ENCODE measurements at places on chromosomes 4 and X.

DNA sequence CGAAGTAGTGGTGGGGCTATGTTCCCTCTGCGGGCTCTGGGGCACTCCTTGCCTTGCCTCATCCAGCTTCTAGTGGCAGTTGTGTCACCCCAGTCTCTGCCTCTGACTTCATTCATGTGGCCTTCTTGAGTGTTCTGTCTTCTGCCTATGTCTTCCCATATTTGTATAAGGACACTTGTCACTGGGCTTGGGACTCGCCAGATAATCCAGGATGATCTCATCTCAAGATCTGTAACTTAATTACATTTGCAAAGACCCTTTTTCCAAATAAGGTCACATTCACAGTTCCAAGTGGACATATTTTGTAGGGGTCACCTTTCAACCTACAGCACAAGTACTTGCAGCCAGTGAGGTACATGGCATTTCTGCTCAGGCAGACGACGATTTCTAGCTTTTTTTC, 30.3 kb upstream of the CLDN24 start:
- peaks cover 4% of the 10 kb centered on the region for H3K4me1 ChIP-seq
- H3K27ac ChIP-seq, result no peak overlapping the region
- no peak for DNase-seq
- H3K27me3 ChIP-seq, result peaks cover 24% of the 10 kb centered on the region

GRCh38 chrX:55039471-55039870, 8.7 kb upstream of the ALAS2 start:
- H3K4me1 ChIP-seq, result no peaks in the 10 kb centered on the region
- no peaks in the 10 kb centered on the region for H3K36me3 ChIP-seq
- no peak overlapping the region for H3K27ac ChIP-seq

DNA sequence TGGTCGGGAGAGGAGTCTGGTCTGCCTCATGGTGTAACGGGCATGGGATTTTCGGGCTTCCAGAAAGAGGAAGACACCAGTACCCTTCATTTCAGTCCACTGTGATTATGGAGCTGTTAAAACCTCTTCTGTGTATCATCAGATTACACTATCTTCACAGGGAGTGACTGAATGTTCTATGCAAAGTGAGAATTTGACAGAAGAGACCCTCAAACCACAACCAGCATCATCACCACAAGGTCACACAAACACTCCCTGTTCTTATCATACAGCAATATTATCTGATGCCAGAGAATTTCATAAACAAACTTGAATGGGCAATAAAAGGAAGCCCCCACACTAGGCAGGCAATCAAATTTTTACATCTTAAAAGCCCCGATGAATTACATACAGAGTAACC, 164.2 kb downstream of the PDGFRA start:
- peaks cover 2% of the 10 kb centered on the region for H3K4me1 ChIP-seq
- H3K36me3 ChIP-seq, result no peaks in the 10 kb centered on the region
- DNase-seq, result no peak

DNA sequence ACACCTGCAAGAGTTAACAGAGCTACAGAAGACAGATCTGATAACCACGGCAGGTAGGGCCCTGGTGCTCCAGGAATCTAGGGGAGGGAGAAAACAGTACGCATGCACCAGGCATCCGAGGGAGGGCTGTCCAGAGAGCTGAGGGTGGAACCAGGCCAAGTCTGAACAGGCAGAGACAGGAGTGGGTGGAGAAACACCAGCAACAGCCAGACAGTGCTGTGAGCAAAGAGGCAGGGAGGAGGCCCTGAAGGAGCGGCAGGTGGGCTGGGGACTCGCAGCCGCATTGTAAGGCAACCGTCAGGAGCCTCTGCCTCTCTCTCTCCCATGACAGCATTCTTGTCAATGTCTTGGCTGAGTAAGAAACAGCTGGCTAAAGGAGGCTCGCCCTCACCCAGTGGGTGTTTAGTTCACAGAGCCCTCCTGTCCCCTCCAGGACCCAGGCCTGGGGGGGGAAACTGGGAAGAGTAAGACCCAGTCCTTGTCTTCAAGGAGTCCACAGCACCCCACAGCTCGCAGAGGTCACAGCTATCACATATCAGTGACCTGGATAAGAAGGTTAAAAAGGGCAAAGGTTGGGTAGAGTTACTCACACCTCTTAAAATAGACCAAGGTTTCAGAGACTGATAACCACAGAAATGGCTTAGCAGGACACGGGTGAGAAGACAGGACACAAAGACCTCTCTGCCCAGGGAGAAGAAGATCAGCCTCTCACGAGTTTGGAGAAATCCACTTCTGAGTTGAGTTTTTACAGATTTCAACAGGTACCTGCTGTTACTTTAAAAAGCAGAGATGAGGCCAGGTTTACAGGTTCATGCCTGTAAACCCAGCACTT, 10.5 kb downstream of the ACSL1 start:
- DNase-seq, result peak; percentile 34
- peak overlapping the region; percentile 11 for H3K27ac ChIP-seq
- H3K36me3 ChIP-seq, result no peaks in the 10 kb centered on the region
- peaks cover 24% of the 10 kb centered on the region for H3K4me1 ChIP-seq

- H3K36me3 ChIP-seq, result no peaks in the 10 kb centered on the region
- DNase-seq, result no peak
- H3K4me3 ChIP-seq, result no peak overlapping the region
- H3K4me1 ChIP-seq, result no peaks in the 10 kb centered on the region
Observed at GRCh38 chr4:170269950-170270349, 180.2 kb upstream of the AADAT start.

- no peaks in the 10 kb centered on the region for H3K27me3 ChIP-seq
- no peaks in the 10 kb centered on the region for H3K36me3 ChIP-seq
- H3K4me3 ChIP-seq, result no peak overlapping the region
- no peak overlapping the region for H3K27ac ChIP-seq
Observed at GRCh38 chr4:174244441-174244840, 39.0 kb downstream of the FBXO8 start.

DNA sequence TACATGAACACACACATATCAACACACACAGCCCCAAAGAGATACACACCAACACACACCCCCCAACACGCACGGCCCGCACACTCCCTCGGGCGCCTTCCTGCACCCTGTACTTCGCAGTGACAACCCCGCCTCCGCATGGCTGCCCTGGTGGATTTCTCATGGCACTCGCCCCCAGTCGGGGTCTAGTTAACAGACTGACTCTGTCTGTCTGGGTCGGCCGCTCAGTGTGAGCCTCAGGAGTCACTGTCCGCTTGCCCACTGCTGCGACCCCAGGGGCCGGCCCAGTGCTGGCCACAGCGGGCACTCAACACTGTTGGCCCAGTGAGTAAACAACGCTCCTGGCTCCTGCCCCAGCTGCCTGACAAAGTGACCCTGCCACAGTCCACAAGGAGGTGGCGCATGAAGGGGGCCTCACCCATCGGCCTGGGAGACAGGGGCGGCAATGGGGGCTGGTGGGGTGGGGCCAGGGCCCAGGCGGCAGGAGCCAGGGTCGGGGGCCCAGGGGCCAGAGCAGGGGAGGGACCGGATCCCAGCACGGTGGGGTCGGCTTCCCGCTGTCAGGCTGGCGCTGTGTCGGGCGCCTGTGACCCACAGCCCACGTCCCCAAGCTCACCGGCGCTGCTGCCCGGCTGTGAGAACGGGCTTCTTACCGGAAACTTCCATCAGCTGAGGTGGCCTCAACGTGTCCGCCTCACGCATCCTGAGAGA, 40.2 kb upstream of the MAN2B2 start:
- no peaks in the 10 kb centered on the region for H3K4me1 ChIP-seq
- no peak overlapping the region for H3K4me3 ChIP-seq
- peaks cover 14% of the 10 kb centered on the region for H3K27me3 ChIP-seq
- H3K27ac ChIP-seq, result no peak overlapping the region
- DNase-seq, result no peak

DNA sequence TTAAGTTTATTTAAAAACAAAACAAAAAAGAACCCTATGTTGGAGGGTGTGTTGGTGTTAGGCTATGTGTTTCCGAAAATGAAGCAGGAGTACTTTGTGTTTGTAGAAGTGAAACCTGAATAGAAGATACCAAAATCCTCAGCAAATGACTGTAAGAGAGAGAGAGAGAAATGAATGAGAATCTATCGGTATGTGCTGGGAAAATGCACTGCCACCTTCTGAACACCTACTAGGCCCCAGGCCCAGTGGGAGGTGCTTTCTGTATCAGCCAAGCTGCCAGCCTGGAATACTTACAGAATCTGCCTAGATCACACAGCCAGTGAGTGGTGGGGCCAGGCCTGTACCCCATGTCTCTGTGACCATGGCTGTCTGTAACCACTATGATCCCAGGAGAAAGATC, 14.9 kb upstream of the PIM2 start:
- peaks cover 12% of the 10 kb centered on the region for H3K4me1 ChIP-seq
- H3K27ac ChIP-seq, result no peak overlapping the region
- no peak overlapping the region for H3K4me3 ChIP-seq
- DNase-seq, result no peak
- H3K36me3 ChIP-seq, result peaks cover 24% of the 10 kb centered on the region

- H3K36me3 ChIP-seq, result no peaks in the 10 kb centered on the region
- H3K27me3 ChIP-seq, result no peaks in the 10 kb centered on the region
- peak; percentile 55 for DNase-seq
- H3K4me3 ChIP-seq, result peak overlapping the region; percentile 48
Observed at GRCh38 chrX:96372313-96373046, 312.2 kb upstream of the DIAPH2 start.

- H3K27ac ChIP-seq, result no peak overlapping the region
- no peak for DNase-seq
- H3K27me3 ChIP-seq, result peaks cover 74% of the 10 kb centered on the region
- no peaks in the 10 kb centered on the region for H3K36me3 ChIP-seq
- H3K4me1 ChIP-seq, result no peaks in the 10 kb centered on the region
Observed at GRCh38 chrX:151774421-151774820, 39.9 kb downstream of the CNGA2 start.

GRCh38 chr4:20944451-20944850, 244.2 kb downstream of the PACRGL start:
- H3K27me3 ChIP-seq, result no peaks in the 10 kb centered on the region
- no peak overlapping the region for H3K4me3 ChIP-seq
- no peak overlapping the region for H3K27ac ChIP-seq
- no peaks in the 10 kb centered on the region for H3K4me1 ChIP-seq
- H3K36me3 ChIP-seq, result no peaks in the 10 kb centered on the region

GRCh38 chr4:100581337-100581736, 63.5 kb upstream of the EMCN start:
- no peak overlapping the region for H3K27ac ChIP-seq
- H3K4me1 ChIP-seq, result no peaks in the 10 kb centered on the region
- no peak overlapping the region for H3K4me3 ChIP-seq
- DNase-seq, result no peak

GRCh38 chr4:4407299-4408131, 20.6 kb downstream of the NSG1 start:
- H3K27me3 ChIP-seq, result peaks cover 66% of the 10 kb centered on the region
- H3K4me1 ChIP-seq, result no peaks in the 10 kb centered on the region
- H3K27ac ChIP-seq, result no peak overlapping the region
- H3K36me3 ChIP-seq, result no peaks in the 10 kb centered on the region
- no peak for DNase-seq

DNA sequence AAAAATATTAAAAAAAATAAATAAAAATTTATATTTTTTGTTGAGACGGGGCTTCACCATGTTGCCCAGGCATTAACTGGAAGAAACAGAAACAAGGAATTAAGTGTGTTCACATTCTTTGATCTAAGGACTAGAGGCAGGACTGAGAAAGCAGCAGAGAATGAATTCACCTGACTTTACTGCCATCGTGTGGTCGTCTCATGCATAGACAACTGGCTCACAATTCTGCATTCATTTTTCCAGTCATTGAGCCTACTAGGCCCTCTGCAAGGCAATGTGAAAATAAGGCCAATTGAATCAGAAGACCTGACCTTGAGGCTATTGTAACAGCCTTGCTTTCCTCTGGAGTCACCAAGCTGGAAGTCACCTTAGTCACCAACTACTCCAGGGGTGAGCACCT, 37.4 kb downstream of the LHFPL1 start:
- H3K4me3 ChIP-seq, result no peak overlapping the region
- no peaks in the 10 kb centered on the region for H3K36me3 ChIP-seq

- peaks cover 4% of the 10 kb centered on the region for H3K27me3 ChIP-seq
- no peak overlapping the region for H3K27ac ChIP-seq
Observed at GRCh38 chrX:53718073-53718472, 31.6 kb upstream of the HUWE1 start.

DNA sequence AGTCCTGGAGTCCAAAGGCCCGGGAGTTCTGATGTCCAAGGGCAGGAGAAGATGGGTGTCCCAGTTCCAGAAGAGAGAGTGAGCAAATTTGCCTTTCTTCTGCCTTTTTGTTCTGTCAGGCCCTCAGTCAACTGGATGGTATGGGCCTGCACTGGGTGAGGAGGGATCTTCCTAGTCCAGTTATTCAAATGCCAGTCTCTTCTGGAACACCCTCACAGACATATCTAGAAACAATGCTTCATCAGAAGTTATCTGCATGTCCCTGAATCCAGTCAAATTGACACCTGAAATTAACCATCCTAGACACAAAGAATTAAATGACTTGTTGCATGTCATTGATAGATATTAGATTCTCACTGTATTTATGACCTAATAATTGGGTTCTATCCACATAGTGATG, 48.5 kb upstream of the TSPAN5 start:
- no peak for DNase-seq
- H3K4me3 ChIP-seq, result no peak overlapping the region
- peaks cover 2% of the 10 kb centered on the region for H3K4me1 ChIP-seq
- H3K36me3 ChIP-seq, result no peaks in the 10 kb centered on the region
- no peaks in the 10 kb centered on the region for H3K27me3 ChIP-seq

DNA sequence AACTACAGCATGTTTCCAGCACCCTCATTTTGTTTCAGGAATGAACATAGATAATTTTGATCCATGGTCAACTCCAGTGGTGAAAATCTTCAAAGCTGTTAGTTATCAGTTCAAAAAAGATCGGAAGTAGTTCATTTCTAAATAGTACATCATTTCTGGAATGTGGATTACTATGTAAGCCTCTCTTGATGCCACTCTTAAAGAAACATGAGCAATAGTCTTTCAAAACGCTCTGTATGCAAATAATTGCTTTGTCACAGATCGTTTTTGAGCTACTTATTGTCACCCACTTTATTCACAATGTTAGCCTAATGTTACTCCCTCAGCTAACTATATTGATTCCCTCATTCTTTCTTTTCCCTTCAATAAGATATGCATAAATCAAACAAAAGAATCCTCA, 65.7 kb downstream of the NEIL3 start:
- no peak overlapping the region for H3K27ac ChIP-seq
- H3K4me1 ChIP-seq, result no peaks in the 10 kb centered on the region
- no peaks in the 10 kb centered on the region for H3K36me3 ChIP-seq

DNA sequence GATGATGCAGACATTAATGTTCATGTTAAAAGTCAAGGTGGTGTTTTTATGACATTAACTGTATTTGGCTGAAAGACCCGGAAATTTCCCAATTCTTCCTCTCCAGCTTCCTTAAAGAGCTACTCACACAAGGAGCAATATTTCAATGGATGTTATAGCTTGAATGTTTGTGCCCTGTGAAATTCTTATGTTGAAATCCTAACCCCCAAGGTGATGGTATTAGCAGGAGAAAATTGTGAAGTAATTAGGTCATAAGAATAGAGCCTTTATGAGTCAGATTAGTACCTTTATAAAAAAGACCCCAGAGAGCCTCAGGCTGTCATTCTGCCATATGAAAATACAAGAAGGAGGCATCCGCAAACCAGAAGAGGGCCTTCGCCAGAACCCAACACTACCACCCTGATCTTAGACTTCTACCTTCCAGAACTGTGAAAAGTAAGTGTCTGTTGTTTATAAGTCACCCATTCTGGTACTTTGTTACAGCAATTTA, 3.6 kb downstream of the TLR1 start:
- H3K27ac ChIP-seq, result peak overlapping the region; percentile 35
- no peak overlapping the region for H3K4me3 ChIP-seq
